ENCODE measurements at places on chromosomes 1 and 21.

DNA sequence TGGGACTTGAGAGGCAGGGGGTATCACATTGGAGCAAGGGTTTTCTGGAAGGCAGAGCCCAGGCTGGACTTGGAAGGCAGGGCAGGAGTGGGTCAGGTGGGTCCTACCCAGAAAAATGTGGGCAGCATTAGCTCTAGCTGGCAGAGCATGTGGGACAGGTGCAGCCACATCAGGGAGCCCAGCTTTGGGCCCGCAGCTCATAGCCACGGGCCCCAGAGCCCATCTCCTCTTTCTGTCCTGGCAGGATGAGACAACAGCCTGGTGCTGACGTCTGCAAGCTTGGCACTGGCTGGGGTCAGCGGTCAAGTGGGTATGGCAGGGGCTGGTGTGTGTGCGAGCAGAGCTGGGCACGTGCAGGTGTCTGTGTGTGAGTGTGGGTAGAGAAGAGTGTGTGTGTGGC, 154.7 kb downstream of the GRIK3 start:
- no peak for DNase-seq

DNA sequence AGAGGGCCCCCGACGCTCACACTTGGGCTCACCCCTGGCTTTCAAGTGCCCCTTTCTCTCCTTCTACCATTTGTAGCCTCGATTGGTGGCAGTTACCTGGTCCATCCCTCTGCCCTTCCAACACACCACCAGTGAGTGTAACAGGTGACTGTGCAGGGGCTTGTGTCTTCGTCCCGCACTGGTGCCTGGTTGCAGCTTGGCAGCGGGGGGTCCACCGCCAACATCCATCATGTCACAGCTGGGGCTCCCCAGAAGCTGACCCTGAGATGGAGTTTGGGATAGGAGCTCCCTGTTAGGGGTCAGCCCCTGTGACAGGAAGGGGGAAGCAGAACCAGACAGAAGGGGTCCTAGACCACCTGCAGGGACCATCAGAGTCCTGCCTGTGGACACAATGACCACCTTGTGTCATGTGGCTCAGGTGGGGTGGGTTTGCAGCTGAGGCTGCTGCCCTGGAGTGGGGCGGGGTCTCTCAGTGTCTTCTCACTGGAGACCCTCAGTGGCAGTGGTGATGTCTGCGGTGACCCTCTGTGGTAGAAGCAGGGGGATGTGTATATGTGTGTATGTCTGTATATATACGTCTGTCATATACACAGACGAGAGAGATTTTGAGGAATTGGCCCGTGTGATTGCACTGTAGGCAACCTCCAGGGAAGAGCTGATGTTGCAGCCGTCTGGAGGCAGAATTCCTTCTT, 3.6 kb upstream of the CALML6 start:
- peak; percentile 2 for DNase-seq

GRCh38 chr1:185934476-185935189, 200.4 kb downstream of the HMCN1 start:
- no peak for DNase-seq

- no peak for DNase-seq
Measured at GRCh38 chr1:44684525-44684924, 10.0 kb downstream of the ARMH1 start.

DNA sequence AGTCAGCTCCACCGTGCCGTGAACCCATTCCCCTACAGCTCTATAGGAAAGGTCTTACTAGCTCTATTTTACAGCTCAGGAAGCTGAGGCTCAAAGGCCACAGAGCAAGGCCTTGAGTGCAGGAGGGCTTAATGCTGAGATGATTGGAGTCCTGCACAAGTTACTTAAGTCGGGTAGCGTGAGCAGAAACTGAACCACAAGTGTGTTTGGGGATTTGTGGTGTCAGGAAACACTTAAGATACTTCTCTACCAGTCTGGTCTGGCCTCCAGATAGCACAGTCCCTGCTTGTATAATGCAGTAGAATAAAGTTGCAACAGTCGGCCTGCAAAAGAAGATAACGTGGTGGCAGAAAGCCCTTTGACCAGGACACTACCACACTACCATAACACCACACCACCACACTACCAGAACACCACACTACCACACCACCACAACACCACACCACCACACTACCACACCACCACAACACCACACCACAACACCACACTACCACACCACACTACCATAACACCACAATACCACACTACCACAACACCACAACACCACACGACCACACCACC, 118.1 kb downstream of the SPSB1 start:
- DNase-seq = no peak

DNA sequence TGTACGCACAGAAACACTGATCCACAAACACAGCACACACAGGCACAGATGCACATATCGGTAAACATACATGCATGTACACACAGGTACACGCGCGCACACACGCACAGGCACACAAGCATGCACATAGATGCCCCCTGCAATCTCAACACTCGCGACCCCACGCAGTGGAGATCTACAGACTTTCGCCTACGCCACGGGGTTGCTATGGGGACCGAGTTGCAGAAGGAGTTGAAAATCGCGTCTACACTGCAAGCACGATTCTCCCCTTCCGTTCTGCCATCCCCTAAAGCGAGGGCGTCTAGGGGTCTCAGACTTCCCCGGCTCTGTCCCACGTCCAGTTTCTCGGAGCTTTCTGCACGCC, 826 bp downstream of the TRIM17 start:
- DNase-seq = no peak

GRCh38 chr1:57007948-57008347, 42.1 kb upstream of the C8B start:
- no peak for DNase-seq

DNA sequence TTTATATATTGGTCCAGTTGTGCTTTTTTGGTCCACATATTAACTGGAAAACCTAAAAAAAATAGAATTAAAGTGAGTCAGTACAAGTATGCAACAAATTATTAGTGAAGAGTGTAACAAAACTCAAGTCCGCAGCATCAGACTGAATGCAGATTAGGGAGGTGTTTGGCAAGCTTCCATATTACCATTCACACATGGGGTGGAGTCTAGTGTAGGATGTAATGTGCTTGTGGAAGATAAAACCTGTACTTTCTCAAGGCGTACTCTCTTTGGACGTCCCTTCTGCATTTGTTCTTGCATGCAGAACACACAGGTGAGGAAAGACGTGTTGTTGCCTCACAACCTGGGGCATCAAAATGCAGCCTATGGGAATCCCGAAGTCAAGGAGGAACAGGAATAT, 668.7 kb downstream of the MRPL39 start:
- DNase-seq = no peak

DNA sequence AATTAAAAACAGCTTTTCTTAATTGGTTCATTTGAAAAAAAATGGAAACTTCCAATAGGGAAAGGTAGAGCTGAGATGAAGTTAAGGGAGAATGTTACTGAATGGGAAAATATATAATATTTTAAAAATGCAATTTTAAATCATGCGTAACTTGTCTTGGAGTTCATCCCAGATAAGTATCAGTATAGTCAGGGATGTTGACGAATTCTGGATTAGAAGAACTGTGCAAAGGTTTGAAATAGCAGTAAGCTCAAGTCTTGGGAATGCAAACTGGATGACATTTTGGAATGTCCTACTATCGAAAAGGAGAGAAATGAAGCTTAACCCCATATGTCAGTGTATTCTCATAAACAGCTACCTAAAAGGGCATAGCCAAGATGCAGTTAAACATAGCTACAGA, 4.0 kb upstream of the ST6GALNAC3 start:
- no peak for DNase-seq

DNA sequence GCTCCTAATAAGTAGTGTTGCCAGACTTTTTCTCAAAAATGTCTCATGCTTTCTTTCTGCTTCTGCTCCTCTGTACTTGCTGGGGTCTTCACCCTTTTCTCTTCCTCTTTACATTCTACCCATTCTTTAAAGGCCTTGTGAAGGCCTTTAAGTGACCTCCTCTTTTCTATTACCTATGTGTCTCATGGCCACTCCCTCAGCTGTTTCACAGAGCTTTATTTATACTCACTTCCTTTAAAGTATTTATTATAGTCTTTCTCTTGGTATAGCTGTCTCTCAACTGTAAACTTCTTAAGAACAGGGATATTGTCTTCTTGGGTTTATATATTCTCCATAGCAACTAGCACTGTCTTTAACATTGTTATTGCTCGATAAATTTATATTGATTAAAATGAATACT, 792 bp downstream of the GOLPH3L start:
- DNase-seq = no peak

GRCh38 chr1:38050397-38051078, 3.9 kb upstream of the POU3F1 start:
- no peak for DNase-seq

- DNase-seq = no peak
Measured at GRCh38 chr1:62922006-62922405, 138.1 kb downstream of the ATG4C start.

DNA sequence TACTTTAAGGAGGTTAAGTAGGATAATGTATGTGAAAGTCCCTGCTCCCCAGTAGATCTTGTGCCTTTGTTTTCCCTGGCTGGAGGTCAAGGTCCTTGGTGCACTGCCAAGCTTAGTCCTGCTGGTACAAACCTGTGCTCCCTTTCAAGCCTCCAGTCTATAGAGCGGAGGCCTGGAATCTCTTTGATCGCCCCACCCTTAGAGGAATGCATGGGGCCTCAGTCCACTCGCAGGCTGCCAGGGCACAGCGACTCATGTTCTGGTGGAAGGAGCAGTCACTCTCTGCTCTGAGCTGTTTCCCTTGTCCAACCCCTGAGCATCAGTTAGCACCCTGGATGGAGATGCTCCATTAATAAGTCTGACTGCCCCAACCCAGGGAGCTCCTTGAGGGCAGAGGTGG, 121.8 kb downstream of the HMGB4 start:
- DNase-seq = no peak

- no peak for DNase-seq
Measured at GRCh38 chr1:10728595-10729410, 67.6 kb downstream of the CASZ1 start.

GRCh38 chr1:1479547-1480487, 8.3 kb downstream of the ATAD3B start:
- DNase-seq = no peak

GRCh38 chr1:246117066-246117791, 389.9 kb downstream of the SMYD3 start:
- peak; percentile 67 for DNase-seq

- DNase-seq = no peak
Measured at GRCh38 chr1:37472281-37472680, 2.1 kb upstream of the ZC3H12A start.

GRCh38 chr1:25023826-25024225, 93.8 kb upstream of the RUNX3 start:
- no peak for DNase-seq

DNA sequence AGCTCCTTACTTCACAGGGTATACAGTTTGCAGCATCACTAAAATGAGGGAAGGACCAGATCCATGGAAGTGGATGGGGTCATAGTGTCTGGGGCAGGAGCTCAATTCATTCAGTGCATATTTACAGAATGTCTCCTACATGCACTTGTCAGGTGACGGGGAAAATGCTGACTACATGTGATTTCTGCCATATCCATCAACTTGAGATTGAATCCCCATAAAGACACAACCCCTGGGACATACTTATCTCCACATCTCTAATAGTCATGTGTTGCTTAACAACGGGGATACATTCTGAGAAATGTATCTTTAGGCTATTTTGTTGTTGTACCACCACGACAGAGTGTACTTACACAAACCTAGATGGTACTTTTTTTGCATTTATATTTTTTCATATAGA, 12.0 kb downstream of the RWDD2B start:
- no peak for DNase-seq

- DNase-seq = no peak
Measured at GRCh38 chr1:110856410-110856809, 16.5 kb upstream of the CD53 start.

DNA sequence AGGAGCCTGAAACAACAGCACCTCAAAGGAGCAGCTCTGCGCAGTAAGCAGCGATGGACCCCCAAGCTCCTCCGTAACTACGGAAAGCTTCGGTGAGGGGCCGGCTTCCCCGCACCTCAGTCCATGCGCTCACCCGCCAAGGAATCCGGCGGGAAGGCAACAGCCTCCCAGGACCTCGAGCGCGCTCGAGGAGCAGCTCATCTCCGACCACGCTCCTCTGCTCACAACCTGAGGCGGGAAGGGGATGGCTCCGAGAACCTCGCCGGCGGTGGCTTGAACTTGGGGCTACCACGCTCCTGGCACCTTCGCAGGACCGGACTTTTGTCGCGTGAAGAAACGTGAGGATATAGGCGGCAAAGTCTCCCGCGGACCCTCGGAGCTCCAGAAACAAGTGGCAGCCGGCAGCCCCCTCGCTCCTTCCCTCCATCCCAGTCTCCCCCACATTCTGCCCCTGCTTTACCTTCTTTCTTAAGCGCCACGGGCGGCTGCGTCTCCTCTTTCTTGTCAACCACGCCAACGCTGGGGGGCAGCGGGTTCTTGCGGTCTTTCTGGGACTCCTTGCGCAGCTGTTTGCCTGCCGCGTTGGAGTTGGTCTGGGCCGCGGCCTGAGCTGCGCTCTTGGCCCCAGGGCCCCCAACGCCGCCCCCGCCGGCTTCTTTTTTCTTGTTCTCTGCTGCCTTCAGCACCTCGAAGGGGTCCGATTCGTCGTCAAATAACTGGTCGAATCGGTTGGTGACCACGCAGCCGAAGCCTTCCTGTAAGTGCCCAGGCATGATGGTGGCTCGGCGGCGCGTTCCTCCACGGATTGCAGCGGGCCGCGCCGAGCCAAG, 459 bp downstream of the SERBP1 start:
- peak; percentile 37 for DNase-seq

DNA sequence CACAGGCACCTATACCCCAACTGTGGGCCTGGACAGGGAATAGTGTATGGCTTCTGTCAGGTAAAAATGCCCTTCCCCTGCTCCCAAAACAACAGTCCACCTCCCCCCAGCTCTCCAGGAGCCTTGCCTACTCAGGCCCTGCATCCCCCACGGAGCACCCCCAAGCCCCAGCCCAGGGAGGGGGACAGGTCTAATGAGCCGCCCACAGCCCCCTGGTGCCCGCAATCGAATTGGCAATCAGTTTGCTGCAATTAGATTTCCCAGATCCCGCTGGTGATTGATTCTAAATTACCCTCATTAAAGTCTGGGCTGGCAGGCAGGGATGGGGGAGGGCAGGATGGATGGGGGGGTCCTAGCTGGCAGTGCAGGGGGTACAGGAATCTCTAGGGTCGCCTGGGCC, 8.1 kb downstream of the SDC3 start:
- no peak for DNase-seq

DNA sequence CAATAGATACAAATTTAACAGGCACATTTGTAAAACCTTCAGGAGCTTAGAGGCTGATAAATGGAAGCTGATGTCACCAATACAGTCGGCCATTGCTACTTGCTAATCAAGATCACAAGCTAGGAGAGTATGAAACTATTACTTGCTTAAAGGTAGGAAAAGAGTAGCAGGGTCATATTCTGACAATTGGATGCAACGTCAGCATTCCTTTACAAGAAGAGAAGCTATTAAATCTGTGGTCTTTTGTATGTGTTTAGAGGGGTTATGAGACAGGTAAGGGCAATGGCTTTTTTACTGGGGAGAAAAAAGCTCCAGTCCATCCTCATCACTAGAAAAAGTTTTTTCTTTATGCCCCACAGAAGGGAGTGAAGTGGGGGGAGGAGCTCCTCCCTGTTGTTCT, 11.7 kb upstream of the CD48 start:
- DNase-seq = no peak

GRCh38 chr1:145886390-145886789, 724 bp upstream of the ANKRD35 start:
- DNase-seq = peak; percentile 20
